ENCODE measurements at places on chromosomes 16 and 17.

GRCh38 chr16:53945996-53946395 lies 242.0 kb downstream of the FTO start:
- DNase-seq: no peak

DNA sequence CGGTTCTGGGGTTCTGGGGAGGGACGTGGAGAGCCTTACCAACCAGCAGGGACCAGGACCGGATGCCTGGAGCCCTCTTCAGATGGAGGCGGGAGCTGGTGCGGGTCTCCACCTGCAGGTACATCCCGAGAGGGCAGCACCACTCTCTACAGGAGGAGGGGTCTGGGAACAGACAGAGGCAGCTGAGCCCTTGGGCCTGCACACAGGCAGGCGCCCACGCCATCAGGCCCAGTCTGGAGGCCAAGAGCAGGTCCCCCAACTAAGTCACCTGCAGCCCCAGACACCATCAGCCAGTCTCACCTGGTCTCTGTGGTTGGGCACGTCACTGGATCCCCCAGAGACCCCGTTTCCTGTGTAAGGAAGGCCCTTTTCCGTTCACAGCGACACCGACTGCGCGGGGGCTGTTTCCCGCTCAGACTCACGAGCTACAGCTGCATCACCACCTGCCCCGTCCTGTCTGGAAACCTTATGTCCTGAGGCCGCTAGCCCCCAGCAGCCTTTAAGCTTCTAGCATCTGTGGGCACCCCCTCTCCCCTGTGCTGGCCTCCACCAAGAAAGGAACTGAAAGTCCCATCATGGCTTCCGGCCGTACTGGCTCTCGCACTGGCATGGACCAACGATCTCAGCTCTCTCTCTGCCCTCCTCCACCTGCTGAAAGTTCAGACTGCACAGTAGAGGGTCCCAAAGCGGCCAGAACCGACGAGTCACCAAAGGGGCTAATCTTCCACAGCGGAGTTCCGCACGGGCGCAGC lies 1.2 kb downstream of the CYBC1 start:
- DNase-seq: no peak

DNA sequence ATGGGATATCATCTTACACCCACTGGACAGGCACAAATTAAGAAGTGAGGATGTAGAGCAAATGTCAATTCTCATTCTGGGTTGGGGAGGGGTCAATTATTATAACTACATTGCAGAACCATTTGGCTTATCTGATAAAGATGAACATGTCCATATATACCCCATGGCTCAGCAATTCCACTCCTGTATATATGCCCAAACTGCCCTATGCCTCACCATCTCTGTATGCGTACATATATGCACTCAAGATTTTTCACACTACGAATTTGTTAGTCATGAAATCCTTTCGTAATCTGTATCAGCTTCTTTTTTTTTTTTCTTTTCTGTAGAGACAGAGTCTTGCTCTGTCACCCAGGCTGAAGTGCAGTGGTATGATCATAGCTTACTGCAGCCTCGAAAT lies 20.8 kb upstream of the CNEP1R1 start:
- no peak for DNase-seq

DNA sequence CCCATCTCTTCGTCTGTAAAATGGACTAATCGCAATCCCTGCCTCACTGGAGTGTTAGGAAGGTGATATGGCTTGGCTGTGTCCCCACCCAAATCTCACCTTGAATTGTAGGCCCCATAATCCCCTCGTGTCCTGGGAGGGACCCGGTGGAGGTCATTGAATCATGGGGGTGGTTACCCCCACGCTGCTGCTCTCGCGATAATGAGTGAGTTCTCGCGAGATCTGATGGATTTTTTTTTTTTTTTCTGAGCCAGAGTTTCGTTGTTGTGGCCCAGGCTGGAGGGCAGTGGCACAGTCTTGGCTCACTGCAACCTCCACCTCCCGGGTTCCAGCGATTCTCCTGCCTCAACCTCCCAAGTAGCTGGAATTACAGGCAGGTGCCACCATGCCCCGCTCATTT lies 11.2 kb downstream of the TRARG1 start:
- DNase-seq: no peak

DNA sequence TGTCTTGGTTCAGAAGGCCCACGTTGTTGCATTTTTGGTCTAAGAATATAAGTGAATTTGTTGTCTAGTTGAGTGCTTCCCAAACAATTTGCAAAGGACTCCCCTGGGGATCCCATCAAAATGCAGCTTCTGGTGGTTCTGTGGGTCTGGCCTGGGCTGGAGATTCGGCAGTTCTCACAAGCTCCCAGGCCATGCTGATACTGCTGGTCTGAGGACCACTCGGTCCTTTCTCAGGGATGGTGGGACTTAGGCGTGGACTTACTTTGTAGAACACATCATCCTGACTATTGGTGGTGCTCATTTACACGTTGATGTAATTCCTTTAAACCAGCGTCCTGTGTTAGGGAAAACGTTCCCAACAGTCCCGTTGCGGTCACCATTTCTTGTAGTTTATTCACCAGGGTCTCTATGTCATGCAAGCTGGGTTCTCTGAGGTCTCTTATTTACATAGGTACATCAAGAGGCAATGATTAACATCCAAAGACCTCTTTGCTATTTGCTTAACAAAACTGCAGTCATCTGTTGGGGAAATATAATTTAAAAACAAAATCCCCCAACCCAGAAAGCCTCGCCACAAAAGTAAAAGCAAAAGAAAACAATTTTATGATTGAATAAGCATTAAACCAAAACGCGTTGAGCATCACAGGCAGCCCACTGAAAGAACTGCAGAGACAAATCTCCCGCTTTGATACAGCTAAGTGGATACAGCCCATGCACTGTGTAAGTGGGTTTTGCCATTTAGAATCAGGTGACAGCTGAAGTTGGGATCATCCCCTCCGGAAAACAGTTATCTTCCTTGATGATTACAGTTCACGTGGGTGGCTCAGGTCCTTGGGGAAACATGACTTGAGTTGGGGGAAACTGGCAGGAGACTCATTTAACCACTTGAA lies 39.0 kb upstream of the SEC14L1 start:
- DNase-seq: no peak

- DNase-seq: no peak
These were observed 15.3 kb downstream of the NLK start for GRCh38 chr17:28057731-28058246.
